ENCODE measurements at places on chromosomes 7 and 10.

DNA sequence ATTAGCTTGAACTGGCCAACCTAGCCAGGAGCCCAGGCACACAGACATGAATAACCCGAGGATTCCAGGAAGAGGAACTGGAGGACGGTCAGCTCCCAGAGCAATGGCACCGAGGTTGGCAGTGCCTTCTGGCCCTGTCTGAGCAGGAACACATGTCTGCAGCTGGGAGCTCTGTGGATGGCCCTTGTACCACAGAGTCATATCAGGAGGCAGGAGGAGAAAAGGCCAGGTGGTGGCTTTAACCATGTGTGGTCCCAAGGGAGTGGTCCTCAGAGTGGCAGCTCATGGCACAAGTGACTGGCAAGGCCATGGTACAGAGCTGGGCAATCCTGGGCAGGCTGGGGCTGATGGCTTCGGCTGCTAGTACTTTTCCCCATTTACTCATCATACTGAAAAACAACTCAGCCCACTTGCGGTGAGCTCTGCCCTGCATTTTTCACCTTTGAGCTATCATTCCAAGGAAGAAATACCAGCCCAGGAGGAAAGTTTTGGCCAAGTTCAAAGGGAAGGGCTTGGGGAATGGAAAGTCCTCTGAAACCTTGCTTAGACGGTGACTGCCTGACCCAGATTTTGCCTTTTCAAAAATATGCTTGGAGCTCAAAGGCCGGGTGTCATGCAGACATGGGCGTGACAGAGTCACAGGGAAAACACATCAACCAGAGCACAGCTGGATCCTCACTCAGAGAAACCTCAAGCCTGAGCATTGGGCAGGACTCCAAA is 25.7 kb upstream of the LOXL4 start:
- DNase-seq = no peak

DNA sequence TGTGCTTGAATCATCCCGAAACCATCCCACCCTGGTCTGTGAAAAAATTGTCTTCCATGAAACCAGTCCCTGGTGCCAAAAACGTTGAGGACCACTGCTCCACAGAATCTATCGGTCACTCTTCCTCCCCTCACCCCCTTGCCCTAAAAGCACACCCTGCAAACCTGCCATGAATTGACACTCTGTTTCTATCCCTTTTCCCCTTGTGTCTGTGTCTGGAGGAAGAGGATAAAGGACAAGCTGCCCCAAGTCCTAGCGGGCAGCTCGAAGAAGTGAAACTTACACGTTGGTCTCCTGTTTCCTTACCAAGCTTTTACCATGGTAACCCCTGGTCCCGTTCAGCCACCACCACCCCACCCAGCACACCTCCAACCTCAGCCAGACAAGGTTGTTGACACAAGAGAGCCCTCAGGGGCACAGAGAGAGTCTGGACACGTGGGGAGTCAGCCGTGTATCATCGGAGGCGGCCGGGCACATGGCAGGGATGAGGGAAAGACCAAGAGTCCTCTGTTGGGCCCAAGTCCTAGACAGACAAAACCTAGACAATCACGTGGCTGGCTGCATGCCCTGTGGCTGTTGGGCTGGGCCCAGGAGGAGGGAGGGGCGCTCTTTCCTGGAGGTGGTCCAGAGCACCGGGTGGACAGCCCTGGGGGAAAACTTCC is 784 bp upstream of the SERPINE1 start:
- no peak for DNase-seq

DNA sequence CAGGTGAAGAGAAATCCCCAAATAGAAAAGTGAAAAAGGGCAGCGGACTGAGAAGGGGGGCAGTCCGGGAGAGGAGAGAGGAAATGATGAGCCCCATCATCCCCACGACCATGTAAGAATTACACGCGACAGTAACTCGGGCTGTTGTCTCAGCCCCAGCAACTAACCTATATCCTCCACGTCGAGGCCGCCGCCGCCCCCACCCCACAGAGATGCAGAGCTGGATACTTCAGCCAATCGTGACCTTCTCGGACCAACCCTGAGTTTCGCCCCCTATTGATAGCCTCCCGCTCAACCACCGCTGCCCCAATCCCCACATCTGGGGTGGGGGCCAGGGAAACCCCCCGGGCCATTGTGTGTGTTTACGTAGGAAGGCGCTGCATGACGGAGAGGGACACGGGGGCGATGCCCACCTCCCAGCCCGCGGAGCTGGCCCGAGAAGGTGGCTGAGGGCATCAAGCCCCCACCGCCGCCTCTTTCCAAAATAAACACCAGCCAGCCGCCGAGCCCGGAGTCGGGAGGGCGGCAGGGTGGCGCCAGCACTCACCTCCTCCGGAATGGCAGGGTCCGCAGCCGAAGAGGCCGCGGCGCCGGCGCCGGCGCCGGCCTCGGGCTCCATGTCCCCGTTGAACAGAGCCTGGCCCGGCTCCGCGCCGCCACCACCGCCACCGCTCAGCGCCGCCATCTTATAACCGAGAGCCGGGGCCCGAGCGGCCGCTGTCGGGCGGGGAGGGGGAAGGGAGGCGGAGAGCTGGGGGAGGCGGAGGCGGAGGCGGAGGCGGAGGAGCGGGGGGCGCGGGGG is 509 bp downstream of the BRAF start:
- peak; percentile 71 for DNase-seq

- DNase-seq = no peak
Measured at GRCh38 chr7:139698844-139699243, 79.0 kb downstream of the HIPK2 start.

DNA sequence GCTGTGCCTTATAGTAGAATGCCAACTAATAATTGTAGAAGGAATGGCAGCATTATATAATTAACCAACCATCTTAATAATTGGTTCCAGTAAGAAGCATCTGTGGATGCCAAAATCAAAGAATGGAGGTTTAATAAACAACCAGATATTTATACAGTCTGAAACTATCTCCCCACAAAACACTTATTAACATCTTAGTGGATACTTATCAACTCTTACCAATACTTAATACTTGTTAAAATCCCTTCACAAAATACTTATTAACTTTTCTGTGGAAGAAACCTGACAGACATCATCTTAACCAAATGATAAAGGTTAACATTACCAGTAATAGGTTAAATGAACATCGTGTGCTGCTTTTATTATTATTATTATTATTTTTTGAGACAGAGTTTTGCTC is 29.1 kb upstream of the FAM107B start:
- no peak for DNase-seq

GRCh38 chr7:131241386-131241785 is 86.3 kb upstream of the MKLN1 start:
- DNase-seq = no peak

- DNase-seq = no peak
Measured at GRCh38 chr7:103593691-103594090, 147.7 kb upstream of the SLC26A5 start.

DNA sequence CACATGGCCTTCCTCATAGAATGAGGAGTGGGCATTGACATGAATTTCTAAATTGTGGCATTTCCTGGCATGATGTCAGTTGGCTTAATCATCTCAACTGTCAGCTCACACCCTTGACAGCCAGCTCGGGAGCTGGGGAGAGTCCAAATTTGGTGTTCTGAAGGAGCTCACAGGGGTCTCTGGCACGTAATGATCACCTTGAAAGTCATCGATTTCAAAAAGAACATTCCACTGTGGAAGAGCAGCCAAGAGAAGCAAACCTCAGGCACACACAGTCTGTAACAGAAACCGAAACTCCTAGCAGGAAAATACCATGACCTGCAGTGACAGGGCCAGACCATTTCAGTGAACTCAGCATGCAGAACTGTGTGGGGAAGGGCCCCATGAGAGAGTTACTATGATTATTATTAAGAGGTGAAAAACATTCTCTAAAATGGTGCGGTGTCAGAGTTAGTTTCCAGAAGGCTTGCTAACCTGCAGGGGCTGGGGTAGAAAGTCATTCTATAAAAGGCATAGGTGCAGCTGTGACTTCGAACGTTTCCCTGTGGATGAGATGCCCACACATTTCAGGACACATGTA is 26.4 kb upstream of the KLF6 start:
- no peak for DNase-seq

- DNase-seq = no peak
Measured at GRCh38 chr10:36640626-36641025, 484.8 kb upstream of the ANKRD30A start.

DNA sequence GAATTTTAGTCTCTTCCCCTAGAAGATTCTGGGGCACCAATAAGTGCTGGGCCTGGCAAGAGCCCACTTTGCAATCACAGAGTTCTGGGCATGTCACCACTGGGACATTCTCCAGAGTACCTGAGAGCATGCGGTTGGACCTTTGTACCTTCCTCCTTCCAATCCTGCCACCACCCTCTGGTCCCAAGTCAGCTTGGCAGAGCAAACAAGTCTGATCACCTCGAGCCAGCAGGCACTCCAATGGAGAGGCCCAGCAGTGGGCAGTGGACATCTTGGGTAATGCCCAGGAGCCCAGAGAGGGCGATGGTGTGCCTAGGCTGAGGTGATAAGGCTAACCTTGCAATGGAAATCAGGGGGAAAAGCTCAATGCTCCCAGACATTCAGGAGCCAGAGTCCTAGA is 43.4 kb downstream of the SH3PXD2A start:
- DNase-seq = no peak

DNA sequence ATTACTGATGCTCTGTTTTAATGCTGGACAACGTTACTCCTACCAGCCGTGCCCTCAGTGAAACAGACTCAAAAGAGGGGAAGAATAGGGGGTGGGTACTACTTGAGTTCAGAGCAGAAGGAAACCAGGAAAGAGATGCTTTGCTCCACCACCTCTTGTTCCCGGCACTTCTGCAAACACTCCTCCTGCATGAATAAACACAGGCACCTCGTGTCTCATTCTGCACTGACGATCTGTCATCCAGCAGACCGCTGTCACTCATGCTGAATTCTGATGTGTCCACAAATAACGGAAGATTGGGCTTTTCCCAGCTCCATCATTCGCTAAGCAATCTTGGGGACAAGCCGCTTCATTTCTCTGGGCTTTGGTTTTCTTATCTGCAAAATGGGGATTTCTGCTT is 26.7 kb downstream of the YWHAG start:
- DNase-seq = no peak

- DNase-seq = no peak
Measured at GRCh38 chr10:44383749-44384600, 922 bp downstream of the CXCL12 start.

- DNase-seq = no peak
Measured at GRCh38 chr10:36725581-36726520, 399.5 kb upstream of the ANKRD30A start.

DNA sequence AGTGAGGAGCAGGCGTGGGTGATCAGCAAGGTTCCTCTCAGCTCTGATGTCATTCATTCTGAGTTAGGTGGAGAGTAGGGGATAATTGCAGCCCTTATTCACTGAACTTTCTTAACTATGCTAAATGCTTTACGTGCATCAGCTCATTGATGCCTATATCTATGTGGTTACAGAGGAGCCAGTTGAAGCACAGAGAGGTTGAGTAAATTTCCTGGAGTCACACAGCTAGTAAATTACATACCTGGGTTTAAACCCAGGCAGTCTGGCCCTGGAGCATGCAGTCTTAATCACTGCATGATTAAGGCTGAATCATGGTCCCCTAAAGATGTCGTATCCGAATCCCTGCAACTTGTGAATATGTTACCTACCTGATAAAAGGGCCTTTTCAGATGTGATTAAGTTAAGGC is 99.6 kb downstream of the GRK5 start:
- no peak for DNase-seq

DNA sequence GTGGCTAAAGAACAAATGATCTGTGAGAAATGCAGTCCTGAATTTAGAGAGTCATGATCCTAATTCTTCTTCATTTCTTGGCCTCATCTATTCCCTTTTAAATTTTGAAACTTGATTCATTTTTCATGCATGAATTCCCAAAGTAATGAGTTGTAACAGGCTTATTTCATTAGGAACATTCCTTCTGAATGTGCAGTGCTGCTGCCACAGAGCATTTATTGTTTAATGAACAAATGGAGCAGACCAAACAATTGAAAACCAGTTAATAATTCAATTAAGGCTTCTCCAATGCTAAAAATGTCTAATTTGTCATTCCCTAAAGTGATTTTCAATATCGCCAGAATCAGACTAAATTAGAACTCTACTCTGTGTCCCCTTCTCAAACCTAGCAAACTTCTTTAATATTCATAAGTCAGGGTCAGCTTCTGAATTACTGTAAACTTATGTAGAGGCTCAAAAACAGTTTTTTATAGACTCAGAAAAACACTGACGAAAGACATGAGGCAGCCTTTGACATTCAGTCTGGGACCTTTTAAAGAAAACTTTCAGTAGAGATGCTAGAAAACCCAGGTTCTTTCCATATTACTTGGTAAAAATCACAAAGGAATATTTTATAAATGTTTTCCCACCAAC is 14.5 kb downstream of the LSMEM1 start:
- no peak for DNase-seq

DNA sequence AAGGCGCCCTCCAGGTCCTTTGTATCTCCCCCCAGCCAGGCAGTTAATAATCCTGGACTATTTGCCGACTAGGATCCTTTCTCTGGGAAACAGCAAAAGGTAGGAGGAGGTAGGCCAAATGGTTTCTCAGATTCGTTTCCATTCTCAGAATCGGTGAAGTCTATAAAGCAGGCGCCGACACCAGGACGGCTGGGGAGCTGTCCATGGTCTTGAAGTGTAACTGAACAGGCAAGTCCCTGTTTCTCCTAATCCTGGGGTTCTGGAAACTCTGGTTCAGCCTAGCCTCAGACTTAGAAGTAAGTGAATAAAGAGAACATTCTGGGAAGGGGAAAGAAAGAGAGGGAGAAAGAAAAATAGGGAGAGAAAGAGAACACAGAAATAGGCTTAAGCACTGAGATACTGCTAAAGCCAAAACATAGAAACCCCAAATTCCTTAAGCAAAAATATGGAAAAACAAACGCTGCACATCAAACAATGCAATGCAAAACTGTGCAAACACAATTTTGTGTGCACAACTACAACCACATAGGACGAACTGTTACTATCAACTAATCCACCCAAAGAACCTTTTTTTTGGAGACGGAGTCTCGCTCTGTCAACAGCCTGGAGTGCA is 11.1 kb upstream of the INA start:
- DNase-seq = no peak

DNA sequence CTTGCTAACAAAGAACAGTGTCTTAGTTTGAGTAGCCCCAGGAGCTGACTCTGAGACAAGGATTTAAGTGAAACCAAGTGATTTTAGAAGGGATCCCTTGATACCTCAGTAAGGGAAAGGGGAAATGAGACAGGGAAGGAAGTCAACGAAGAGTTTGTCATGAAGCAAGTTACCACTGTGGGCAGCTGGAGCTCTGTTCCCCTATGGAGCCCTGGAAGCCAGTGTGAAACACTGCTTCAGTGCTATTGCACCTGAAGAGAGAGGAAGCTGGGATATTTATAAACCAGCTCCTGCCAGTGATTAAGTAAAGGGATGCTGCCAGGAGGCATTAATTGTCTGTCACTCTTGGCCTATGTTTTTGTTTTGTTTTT is 58.9 kb upstream of the WAPL start:
- no peak for DNase-seq

Measured in NCI-H2227 treated with DMSO at 0.1 percent for 48 hours (cell line).